GM03348 (cell line): ENCODE measurements at places on chromosomes 7 and 10.
A peak's percentile ranks its signal among the peaks of the same experiment; 100 is the strongest.

GRCh38 chr10:122047560-122047959 lies 58.6 kb downstream of the TACC2 start:
- no peak for DNase-seq

DNA sequence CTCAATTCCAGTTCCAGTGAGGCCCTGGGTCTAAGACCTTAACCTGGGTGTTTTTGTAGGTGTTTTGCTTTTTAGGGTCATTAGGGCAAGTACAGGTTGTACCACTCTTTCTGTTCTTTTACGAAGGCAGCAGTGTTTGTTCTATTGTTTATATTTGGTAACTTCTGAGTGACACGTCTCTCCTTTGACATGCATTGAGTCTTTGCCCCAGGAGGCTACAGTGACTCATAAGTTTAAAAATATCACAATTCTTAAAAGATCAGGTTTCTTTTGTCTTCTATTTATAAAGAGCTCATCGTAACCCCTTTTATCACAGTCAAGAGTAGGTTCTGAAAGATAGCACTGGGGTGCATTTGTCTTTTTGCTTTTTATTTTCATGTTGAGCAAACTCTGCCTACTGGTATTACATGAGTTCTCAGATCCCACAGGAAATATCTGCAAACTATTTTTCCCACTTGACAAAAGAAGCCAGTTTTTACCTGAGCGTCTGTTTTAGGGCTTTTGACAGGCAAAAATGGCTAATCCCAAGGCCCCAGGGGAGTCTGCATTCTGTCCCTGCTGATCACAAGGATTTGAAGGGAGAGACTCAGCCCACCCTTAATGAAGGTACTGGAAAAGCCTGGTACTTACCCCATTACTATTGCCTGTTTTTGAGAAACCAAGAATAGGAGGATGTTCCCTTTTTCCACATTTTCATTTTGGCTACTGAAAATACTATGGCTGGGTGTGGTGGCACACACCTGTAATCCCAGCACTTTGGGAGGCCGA lies 7.9 kb downstream of the NUDT13 start:
- DNase-seq: peak; percentile 38

- peak; percentile 60 for DNase-seq
These were observed 149.8 kb downstream of the XPNPEP1 start for GRCh38 chr10:109773288-109774120.

- DNase-seq: no peak
These were observed 1.5 kb downstream of the DNAJC12 start for GRCh38 chr10:67836488-67836887.

DNA sequence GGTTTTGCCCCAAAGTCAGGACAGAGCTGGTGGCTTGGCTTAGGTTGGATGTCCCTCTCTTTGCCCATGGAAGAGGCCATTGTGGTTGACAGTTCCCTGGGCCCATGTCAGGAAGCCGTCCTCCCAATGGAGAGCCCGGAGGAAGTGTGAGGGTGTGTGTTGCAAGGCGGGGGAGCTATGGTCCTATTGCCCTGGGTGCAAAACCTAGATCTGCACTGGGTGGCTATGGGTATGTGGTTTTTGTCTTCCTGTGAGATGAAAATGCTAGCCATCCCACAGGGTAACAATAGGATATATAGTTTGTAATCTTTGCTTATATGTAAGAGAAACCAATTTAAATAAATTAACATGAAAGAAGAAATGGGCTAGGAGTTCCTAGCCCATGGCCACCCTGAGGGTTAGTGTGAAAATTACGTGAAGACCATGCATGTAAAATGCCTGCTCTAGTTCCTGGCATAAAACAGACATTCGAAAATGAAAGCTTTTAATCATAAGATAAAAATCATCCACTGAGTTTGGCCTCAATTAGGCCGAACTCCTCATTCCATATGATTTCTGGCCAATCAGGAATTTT lies 189.2 kb downstream of the PLPP4 start:
- no peak for DNase-seq

DNA sequence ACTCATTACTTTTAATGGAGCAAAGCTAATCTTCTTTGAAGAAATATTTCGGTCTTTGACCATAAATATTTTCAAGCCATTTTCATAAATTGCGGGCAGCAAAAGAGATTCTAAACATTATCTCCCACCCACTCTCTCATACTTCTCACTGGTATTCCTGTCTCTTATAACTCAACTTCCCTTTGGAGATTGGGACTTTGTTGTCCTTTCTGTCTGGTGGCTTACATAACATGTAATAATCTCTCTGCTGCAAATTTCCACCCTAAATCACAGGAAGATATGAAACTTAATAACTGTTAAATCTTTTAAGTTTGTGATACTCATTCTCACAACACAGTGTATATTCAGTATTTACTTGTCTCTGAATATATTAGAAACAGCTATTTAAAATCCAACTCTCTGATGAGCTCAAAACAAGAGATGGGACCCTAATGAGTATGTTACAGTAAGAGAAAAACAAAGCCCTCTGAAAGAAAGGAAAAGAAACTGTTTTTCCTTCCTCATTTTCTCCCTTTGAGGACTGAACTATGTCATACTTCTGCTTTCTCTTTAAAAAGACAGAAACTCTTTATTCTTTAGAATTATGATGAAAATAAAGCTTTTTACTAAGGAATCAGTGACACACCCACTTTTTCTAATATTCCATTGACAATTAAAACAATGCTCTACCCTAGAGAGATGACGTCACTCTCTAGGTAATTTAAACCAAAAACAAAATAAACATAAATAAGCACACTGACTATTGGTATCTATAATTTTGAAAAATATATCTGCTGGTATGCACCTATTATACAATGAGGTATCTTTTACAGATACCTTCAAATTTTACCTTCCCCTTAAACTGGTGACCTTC lies 14.7 kb downstream of the CALCR start:
- DNase-seq: no peak

DNA sequence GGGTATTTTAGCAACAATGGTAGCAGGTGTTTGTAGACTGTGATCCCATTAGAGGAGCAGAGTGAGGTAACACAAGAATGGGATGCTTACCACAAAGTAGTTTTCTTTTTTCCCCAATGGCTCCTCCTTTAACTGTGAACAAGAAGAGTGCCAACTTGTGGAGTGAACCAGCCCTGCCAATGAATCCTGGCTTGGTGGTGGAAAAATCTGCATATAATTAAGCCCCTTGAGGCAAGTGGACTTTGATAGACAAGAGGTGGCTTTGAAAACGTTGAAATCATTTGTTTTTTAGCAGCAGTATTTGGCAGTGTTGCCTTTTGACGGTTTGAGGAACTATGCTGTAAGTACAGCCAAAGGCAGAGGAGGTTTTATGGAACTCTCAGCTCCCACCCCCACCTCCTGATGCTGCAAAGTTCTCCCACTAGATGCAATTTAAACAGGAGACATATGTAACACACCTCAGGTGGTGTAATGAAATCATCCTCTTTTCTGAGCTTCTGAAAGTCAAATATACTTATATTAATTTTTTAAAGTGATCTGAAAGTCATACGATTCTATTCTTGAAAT lies 295.6 kb downstream of the DPP6 start:
- DNase-seq: no peak

DNA sequence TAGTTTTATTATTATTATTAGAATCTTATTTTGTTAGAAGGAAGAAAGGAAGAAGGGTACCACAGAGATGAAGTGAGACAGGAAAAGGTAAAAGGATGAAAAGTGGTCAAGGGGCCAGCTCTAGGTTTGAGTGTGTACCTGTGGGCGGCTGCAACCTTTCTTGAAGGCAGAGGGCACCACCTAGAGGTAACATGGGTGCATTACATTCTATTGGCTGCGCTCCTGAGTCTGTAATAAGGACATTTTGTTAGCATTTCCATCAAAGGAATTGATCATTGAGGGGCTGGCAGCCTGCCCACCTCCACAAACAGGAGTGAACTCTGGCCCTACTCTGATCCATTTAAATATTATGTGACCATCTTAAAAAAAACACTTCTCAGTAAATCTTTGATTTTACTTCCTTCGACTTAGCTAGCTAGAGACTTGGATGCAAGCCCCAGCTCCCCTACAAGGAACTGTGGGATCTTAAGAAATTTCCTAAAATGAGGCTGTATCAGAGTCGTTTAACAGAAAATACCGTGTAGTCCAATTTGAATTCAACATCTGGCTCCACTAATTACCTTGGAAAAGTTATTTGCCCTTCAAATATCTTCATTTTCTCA lies 610.4 kb downstream of the IPMK start:
- peak; percentile 39 for DNase-seq

DNA sequence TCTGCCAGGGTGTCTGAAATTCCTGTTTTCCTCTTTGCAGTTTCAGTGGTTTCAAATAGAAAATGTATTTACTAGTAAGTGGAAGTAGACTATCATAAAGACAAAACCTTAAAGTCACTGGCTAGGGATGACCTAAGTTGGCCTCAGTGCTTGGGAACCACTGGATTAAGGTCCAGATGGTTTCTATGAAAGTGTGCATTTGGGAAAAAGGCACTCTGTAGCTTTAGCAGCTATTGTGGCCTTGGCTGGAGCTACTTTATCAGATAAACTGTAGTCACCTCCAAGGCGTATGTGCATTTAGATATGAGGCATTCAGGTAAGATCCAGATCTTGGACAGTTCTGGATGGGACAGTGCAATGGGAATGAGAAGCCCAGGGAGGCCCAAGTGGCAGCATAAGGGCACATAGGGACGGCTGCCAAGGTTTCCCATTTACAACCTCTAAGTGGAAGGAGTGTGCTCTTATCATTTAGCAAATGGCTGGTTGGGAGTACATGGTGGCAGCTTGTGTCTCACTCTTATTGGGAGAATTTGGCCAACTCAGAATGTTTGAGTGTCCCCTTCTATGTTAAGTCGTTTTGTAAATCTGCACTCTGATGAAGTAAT lies 185.6 kb downstream of the LRMDA start:
- no peak for DNase-seq
